ENCODE measurements at places on chromosomes 12 and 14.

- no peak for DNase-seq
Observed at GRCh38 chr12:4323396-4323795, 2.4 kb downstream of the TIGAR start.

GRCh38 chr14:74219277-74220205 lies 19.7 kb upstream of the VSX2 start:
- DNase-seq, result no peak

GRCh38 chr14:72651081-72651480 lies 242.8 kb downstream of the DPF3 start:
- DNase-seq, result no peak

- no peak for DNase-seq
Observed at GRCh38 chr14:96126783-96127271, 77.8 kb upstream of the BDKRB2 start.

DNA sequence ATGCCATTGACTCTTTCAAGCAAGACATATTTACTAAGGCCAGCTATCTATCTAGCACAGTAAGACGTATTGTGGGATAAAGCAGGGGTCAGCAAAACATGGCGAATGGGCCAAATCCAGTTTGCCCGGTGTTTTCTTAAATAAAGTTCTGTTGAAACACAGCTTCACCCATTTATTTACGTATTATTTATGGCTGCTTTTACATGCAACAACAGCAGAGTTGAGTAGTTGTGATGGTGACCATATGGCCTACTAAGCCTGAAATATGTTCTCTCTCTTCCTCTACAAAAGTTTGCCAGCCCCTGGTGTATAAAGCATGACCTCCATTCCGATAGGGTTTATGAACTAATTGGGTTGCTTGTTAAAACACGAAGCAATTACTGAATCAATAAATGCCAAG lies 322.1 kb downstream of the CCDC91 start:
- no peak for DNase-seq

DNA sequence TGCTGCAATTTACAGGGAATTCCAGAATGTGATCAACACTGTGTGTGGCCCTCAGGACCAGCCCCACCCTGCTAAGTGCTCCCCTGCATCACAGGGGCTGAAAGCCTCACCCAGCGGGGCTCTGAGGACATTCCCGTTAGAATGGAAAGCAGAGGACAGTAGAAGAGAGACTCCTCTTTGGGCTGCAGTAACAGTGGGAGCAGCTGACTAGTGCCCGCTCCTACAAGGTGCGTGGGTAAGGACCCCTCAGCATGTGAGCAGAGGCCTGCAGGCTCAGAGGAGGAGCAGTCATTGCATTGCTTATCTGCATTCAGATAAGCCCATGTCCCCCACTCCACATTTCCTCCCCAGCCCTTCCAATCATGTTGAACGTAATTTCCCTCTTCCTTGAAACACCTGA lies 120.1 kb downstream of the ITPR2 start:
- no peak for DNase-seq

DNA sequence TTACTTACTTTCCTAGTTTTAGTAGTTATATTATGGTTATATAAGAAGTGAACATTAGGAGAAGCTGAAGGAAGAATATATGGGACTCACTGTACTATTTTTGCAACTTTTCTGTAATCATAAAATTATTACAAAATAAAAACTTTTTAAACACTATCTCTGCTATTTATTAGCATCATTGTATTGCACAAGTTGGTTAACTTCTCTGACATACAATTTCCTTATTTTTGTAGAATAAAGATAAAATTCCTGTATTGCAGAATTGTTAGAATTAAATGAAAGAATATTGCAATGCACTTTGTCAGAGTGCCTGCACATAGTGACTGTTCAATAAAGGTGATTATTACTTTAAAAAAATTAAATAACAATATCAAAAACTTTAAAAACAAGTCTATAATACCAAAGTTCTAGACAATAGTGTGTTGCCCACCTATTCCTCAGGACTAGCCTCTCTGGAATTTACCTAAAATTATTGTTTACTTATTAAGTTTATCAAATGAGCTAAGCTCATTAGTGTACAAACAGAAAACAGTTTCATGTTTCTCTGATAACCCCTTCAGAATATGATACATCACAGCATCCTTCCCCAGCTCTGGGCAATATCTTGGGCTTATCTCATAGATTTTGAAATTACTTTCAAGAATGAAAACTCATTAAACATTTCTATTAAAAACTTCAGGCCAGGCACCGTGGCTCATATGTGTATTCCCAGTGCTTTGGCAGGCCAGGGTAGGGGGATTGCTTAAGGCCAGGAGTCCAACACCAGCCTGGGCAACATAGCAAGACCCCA lies 77.4 kb upstream of the TMPO start:
- DNase-seq, result no peak

- DNase-seq, result peak; percentile 63
Observed at GRCh38 chr14:81269100-81269978, 48.6 kb upstream of the GTF2A1 start.

- no peak for DNase-seq
Observed at GRCh38 chr12:116319233-116319897, 41.9 kb upstream of the MED13L start.

DNA sequence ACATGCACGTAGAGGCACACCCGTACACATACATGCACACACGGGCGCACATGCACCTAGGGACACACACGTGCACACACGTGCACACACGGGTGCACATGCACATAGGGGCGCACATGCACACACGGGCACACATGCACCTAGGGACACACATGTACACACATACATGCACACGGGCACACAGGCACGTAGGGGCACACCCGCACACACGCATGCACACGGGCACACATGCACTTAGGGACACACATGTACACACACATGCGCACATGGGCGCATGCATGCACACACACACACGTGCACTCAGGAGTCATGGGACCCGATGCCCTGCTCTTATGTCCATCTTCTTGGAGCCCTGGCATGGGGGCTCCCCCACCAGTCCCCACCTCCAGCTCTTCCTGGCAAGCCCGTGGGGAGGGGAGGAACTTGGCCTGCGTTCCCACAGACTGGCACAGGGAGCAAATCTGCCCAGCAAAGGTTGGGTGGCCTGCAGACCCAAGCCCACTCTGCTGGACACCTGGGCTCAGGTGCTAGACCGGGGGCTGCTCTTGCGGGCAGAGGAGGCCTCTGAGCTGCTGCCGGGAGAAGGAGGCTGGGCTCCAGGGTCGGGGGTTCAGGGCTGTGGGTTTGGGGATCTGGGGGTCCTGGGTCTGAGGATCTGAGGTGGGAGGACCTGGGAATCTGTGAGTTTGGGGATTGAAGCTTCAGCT lies 51.4 kb downstream of the KIF26A start:
- no peak for DNase-seq

DNA sequence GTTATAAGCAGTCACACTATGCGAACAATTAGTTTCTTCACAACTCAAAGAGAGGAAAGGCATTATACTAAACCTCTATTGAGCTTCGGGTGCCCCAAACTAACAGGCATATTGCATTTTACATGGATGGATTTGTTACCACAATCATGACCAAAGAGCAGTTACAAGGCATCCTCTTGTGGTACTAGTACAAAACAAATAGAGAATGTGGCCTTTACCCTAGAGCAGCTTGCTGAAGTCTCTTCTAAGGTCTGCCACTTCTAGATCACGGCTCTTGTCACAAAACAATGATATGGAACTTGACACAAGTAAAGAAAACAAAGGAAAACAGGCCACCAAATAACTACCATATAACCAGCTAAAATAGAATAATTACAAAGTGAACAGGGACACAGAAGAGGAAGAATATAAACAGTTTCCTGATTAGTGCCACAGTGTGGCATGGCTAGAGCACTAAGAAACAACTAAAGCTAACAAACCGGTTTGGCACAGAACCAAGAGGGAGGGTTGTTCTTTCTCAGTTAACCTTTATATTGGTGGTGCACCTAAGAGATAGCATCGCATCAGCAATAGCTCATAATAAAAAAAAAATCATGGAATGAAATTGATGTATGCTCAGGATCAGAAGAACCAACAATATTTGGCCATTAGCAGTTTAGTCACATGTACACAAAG lies 209.7 kb upstream of the ATP2B1 start:
- DNase-seq, result no peak

GRCh38 chr12:14901228-14901562 lies 15.5 kb upstream of the MGP start:
- no peak for DNase-seq

- DNase-seq, result no peak
Observed at GRCh38 chr12:120856980-120857379, 47.2 kb downstream of the SPPL3 start.

DNA sequence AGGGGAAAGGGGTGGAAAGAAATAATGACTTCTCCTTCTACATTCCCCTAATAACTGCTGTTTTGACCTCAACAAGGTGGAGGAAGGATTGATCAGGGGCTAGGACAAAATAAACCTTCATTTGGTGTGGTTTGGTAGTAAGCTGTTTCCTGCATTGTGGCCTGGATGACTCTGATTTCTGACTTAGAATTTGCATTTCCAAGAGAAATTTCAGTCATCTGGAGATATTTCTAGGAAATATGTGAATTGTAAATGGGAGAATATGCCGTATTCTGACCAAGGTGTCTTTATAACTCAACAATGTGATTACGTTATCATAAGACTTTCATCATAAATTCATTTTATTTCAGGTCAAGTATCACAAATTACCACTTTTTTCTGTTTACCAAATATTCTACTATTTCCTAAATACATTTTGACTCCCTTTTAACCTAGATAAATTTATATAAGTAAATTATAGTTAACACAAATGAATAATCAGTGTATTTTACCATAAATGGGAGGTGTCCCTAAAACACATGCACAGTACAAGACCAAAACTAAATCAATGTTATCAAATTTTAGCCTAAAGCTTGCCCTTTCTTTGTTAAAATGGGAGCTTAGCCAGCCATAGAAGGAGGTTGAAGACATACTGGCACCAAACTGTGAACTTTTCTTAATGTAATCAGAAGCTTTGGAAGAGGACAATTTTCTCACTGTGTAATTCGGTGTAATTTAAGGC lies 828.8 kb downstream of the TMTC2 start:
- DNase-seq, result no peak

- DNase-seq, result no peak
Observed at GRCh38 chr14:49418789-49419188, 167.4 kb downstream of the RPS29 start.

- DNase-seq, result no peak
Observed at GRCh38 chr14:49926803-49927202, 33.9 kb downstream of the ARF6 start.

DNA sequence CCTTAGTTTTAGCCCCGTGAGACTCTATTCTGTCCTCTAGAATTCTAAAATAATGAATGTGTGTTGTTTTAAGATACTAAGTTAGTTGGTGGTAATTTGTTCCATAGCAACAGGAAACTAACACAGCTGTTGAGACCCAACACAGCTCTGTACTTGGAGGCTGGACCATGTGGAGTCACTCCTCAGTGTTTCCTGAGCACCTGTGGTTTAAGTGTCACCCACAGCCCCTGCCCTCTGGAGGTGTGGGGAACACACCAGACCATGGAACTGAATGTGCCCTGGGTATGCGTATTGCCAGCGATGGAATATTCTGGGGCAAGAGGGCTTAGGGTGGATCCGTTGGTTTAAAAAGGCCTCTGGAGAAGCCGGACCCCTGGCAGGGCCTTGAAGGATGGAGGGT lies 16.6 kb upstream of the GPR68 start:
- no peak for DNase-seq

Measured in HCEC 1CT (cell line).